ENCODE measurements at places on chromosomes 11 and 22.
A peak's percentile ranks its signal among the peaks of the same experiment; 100 is the strongest.

GRCh38 chr11:115384236-115384635 lies 120.0 kb downstream of the CADM1 start:
- no peak for DNase-seq

GRCh38 chr11:105032495-105032894 lies 2.4 kb downstream of the CASP1 start:
- DNase-seq = no peak

DNA sequence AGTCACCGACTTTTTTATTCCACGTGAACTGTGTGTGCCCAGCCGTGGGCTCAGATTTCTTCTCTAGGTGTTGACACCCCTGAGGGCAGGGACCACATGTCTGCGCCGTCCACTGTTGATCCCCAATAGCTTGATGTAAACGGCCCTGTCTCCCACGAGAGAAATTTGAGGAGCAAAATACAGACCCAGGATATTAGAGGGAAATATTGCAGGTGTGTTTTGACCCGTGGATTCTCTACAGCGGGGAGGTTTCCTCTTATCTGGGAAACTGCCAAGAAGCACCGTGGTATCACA lies 437.5 kb downstream of the TBC1D22A start:
- DNase-seq = no peak

GRCh38 chr11:86187027-86187426 lies 57.5 kb upstream of the EED start:
- DNase-seq = no peak

GRCh38 chr11:4539603-4540219 lies 5.3 kb upstream of the OR52M1 start:
- peak; percentile 13 for DNase-seq

DNA sequence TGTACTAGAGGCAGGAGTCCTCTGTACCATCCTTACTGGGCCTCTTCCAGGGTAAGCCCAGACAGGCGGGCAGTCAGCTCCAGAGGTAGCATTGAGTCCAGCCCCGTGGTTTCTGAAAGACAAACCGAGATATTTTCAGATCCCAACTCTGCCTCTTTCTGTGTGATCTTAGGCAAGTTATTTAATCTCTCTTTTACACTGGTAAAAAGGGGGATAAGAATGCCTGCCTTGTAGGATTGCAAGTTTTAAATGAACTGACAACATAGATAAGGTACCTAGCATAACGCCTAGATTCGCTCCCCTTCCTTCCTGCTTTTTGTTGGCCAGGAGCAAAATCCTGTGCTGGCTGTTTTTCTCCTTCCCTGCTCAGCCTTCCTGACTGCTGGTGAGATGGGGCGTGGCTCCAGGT lies 56.4 kb upstream of the NNMT start:
- no peak for DNase-seq

GRCh38 chr22:16834971-16835370 lies 9.8 kb upstream of the XKR3 start:
- no peak for DNase-seq

DNA sequence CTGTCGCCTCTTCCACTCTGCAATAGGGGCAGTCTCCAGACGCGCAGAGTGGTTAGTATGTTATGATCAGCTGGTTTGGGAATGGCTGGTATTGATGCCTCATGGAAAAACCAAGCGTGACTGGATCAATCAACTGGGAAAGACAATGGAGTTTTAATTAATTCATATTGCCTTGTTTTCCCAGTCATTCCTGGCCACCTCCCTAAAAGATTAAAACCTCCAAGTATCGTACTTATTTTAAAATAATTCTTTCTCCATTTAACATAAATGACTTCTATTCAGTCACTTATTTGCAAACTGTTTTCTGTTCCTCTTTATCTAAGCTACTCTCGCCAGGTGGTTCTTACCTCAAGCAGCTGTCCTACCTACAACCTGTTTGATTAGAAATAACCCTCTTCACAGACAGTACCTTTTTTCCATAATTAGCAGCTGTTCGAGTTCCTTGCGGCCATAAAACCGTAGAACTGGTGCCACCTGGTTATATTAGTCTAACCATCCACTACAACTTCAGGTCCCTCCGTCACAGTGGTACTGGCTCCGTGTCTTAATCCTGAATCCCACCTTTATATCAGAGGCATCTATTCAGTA lies 898 bp downstream of the ZNF215 start:
- DNase-seq = no peak

DNA sequence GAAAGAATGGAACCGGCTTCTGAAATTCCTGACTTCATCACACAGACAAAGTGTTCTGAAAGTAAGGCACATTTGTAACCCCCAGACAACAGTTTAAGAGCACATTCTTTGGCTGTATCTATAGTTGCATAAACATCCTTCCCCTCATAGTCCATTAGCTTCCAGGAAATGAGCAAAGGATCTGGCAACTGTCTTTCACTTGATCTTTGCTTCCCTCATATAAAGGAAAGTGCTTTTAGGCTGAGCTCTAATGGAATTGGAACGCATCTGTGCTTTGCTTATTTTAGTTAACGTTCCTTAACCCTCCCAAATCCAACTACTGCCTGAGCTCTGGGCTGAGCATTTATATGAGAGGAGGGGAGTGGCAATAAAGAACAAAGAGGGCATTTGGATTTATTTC lies 76.9 kb upstream of the API5 start:
- DNase-seq = no peak

GRCh38 chr11:12692229-12693075 lies 18.2 kb downstream of the TEAD1 start:
- DNase-seq = no peak

DNA sequence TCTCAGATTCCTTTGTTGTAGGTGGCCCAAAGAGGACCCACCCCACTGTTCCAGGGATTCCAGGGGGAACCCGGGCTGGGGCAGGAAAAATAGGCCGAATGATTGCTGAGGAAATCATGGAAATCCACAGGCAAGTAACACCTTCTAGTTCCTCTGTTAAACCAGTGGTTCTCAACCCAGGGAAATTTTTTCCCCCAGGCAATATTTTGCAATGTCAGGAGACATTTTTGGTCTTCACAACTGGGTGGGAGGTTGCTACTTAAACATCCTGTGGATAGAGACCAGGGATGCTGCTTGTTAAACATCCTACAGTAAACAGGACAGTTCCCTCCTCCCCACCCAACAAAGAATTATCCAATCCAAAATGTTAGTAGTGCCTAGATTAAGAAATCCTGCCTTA lies 84.7 kb downstream of the BTBD10 start:
- DNase-seq = no peak

DNA sequence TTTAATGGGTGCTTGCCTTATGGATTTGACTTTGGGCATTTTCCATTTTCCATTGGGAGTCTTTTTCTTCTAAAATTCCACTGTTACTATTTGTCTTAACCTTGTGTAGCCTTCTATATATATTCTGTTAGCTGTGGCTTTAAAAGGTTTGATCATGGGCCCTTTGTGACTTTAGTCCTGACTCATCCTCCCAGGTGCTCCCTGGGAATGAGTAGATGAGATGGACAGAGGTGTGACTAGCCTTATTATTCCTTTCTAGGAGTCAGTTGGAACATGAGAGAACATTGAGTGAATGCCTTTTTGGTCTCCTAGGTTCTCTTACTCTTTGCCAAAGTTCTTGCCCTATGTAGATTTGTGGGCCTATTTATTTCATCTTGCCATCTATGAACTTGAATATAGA lies 39.0 kb downstream of the DDX10 start:
- no peak for DNase-seq

- DNase-seq = no peak
These were observed 532.7 kb downstream of the NTM start for GRCh38 chr11:131903074-131903473.

- no peak for DNase-seq
These were observed 24.6 kb downstream of the MRGPRD start for GRCh38 chr11:68956142-68956541.

DNA sequence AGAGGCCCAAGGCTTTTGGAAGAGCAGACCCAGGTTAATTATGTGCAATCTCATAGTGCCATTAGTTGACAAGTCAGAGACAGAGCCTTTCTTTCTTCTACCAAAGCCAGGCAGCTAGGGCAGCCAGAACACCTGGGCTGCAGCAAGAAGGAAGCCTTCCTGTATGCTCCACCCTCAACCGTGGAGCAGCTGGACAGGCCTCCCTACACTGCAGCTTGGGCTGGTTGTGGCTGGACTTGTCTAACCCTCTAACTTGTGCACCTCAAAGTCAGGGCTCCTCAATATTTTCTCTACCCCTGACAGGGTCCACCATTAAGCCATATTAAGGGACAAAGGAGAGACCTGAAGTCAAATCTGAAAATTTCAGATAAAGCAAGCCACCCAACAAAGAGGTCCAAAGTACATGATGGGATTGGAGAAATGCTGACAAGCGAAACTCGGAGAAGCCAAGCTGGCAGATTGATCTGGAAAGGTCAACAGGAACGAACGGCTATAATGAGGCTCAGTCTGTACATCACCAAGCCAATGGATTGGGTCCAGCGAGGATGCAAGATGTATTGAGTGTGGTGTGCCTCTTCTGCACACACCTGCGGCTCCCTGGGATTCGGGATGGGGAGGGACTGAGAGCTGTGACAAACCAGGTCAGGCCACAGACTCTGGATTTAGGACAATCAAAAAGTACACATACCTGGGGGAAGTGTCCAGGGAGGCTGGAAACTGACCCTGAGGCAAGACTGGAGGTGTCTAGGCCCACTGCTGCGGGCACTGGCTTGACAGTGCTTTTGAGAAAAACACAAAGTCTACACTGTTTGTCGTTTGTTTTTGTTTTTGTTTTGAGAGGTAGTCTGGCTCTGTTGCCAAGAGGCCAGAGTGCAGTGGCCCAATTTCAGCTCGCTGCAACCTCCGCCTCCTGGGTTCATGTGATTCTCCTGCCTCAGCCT lies 11.7 kb upstream of the SLC43A3 start:
- no peak for DNase-seq

DNA sequence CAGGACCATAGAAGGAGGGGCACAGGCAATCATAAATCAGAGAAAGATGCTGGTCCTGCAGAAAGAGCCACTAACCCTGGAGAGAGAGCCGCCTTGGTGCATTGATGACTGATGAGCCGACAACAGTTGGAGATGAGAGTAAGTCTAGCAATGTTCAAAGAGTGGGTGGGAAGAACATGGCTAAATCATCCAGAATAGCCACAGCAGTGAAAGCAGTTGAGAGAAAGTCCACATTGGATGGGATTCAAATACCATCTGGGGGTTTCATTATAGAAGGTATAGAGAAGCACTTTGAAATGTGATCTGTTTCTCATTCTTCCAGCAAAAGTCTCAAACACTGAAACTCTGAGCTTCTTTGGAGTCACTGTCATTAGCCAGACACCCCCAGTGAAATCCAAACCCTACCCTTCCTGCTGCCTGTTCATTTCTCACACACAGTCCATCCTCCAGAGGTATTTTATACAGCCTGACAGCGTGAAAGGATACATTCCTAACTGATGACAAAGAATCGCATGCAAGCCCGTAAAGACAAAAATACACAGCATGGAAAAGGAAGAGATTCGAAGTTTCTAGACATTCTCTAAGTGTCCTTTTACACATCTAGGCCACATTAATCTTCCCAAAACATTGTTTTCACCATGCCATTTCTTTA lies 303.1 kb upstream of the MPPED2 start:
- no peak for DNase-seq

DNA sequence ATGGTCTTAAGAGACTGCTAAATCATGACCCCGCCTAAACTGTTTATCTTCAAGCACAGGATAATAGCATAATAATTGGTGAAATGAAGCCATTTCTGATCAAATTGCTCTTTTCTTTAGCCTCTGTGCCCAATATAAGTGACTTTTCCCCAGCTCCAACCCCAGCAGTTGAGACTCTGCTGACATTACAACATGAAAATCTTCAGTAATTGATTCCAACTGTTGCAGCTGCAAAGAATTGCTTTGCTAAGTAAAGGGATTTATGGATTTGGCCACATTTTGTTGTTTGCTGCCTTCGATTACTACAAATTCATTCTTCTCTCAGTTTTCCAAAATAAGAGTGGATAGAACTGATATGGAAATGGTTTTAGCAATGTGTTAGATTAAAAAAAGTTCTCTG lies 576.7 kb upstream of the LRRC4C start:
- DNase-seq = no peak

- no peak for DNase-seq
These were observed 144.1 kb downstream of the BBOX1 start for GRCh38 chr11:27184458-27185312.

DNA sequence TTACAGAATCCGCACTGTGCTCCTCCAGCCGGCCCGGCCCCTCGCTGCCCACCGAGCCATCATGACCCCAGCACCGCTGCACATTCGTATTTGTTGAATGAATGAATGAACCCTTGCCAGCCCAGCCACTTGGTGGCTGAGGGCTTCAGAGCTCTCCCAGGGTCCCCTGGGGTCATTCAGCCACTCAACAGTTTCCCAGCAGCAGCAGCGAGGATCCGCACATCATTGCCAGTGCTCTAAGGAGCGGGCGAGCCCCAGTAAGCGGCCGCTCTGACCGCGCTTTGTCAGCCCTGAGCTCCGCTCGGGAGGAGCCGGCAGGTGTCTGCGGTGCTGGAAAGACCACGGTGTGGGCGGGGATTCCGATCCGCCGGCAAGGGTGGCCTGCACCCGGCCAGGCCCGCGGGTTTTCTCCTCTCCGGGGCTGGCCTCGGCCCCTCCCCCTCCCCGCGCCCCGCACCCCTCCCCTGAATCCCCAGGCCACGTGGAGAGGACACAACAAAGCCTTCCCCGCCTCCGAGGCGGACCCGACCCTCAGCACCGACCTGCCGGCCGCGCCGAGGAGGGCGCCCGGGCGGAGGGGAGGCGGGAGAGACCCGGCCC lies 563 bp downstream of the BID start:
- peak; percentile 53 for DNase-seq

DNA sequence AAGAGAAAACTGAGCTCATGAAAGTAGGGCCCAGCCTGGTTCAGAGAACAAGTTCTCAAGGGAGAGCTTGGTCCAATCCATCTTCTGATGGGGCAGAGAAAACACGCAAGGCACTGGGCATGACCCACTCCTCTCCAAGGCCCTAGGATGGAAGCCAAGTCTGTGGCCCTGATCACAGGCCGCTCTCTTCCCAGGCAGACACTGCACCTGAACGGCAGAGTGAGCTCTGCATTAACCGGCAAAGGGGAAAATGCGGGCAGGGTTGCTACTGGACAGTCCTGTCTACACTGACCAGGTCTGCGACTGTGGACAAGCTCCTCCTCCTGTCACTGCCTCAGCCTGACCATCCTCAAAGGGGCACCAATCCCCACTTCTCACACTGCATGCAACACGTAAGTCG lies 49.3 kb downstream of the SGSM3 start:
- no peak for DNase-seq

GRCh38 chr22:46933040-46933930 lies 170.8 kb downstream of the TBC1D22A start:
- no peak for DNase-seq

- no peak for DNase-seq
These were observed 15.6 kb upstream of the MFNG start for GRCh38 chr22:37501610-37502341.

DNA sequence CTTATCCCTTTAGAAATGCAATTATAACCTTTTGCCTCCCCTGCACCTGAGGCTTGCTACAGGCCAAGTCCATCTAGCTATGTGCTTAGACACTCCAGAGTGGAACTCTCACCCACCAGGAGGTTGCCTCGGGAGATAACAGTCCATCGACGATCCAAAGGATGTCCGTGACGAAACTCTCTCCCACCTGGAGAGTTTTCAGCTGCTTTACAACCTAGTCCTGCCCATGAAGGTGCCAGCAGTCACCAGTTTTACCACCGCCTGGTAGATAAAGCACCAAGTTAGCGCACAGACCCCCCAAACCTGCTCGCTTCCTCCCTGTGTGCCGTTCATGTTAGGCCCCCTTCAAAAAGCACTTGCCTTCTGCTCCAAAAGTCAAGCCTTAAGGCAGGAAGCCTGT lies 53.1 kb upstream of the SHISAL1 start:
- no peak for DNase-seq
